Stimulated activated CD4-positive, alpha-beta T cell treated with anti-CD3 and anti-CD28 coated beads, Interleukin-4, amount 100 ng/mL, for 24 hours (primary cell): ENCODE measurements at places on chromosomes 16 and 17.
A peak's percentile ranks its signal among the peaks of the same experiment; 100 is the strongest.

DNA sequence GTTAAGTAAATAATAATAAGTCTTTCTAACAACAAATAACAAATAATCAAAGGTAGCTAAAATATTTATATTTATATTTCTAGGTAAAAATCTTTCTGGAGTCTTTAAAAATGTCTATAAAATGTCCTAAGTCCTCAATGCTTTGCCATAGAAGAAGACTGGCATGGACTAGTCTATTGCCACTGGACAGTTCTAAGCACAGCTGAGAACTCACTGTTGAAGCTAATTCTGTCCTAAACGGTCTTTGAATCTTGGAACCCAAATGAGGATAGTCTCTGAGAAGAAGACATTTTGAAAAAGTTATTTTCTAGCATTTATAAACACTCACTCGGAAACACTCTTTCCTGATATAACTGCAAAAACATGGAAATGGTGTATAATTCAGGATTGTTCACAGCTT is 539 bp downstream of the MYH8 start:
- DNase-seq: no peak

GRCh38 chr17:44689477-44690217 is at the start of gene CCDC43:
CCDC43 (minus strand) TSS chr17:44689776; CDS start chr17:44689753, 23 bp downstream.
- peak; percentile 93 for DNase-seq

DNA sequence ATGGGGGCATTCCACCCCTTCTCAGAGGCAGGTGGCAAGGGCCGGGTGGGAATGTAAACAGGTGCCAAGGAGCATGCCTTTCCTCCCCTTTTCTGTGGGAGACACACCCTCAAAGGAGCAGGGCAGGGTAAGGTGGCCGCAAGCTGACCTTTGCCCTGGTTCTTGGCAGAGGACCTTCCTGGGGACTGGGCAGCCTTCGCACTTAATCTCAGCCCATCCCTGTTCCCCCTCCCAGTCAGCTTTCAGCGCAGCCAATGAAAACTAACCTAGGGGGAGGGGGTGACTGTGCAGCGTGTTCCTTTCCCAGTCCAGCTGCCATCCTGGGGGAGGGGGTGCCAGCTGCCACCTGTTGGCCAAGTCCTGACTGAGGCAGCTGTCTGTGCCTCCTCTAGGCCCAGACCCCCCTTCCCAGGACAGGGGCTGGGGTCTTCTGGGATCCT is 2.8 kb downstream of the TRAF4 start:
- DNase-seq: no peak

GRCh38 chr16:46848768-46849764 is 18.1 kb upstream of the C16orf87 start:
- DNase-seq: no peak

DNA sequence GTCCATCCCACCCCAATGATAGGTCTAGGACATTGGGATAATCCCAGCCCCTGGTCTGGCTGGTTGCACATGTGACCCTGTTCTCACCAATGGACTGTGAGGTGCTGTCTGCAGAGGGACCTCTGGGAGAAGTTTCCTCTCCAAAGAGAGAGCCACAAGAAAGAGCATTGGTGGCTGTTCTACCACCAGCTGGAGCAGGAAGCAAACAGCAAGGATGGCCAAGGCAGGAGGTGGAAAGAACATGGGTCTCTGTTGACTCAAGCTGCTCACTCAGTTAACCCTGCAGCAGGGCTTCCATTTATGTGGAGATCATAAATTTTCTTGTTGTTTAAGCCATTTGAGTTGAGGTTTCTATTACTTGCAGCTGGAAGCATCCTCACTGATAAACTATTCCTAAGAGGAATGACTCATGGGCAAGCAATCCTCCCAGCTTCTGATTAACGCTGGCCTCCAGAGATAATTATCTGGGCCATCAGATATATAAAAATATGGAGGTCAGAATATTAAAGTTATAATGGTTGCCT is 52.6 kb downstream of the CYB5B start:
- no peak for DNase-seq

DNA sequence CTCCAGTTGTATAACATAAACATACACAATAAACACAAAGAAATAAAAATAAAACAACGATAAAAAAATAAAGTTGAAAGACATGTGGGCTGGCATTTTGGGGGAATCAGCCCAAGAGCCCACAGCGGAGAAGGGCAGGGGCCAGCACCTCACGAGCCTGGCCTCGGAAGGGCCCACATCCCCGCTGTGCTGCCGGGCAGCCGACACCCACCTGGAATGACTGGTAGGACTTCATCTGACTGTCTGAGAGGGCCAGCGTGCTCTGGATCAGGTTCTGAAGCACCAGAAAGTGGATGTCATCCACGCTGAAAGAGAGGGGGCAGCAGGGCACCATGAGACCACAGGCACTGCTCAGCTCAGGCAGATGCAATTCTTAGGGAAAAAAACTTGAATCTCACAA is 73.5 kb downstream of the GTF3C1 start:
- no peak for DNase-seq

- peak; percentile 79 for DNase-seq
Measured at GRCh38 chr17:1486802-1487695, 5.4 kb downstream of the MYO1C start.

DNA sequence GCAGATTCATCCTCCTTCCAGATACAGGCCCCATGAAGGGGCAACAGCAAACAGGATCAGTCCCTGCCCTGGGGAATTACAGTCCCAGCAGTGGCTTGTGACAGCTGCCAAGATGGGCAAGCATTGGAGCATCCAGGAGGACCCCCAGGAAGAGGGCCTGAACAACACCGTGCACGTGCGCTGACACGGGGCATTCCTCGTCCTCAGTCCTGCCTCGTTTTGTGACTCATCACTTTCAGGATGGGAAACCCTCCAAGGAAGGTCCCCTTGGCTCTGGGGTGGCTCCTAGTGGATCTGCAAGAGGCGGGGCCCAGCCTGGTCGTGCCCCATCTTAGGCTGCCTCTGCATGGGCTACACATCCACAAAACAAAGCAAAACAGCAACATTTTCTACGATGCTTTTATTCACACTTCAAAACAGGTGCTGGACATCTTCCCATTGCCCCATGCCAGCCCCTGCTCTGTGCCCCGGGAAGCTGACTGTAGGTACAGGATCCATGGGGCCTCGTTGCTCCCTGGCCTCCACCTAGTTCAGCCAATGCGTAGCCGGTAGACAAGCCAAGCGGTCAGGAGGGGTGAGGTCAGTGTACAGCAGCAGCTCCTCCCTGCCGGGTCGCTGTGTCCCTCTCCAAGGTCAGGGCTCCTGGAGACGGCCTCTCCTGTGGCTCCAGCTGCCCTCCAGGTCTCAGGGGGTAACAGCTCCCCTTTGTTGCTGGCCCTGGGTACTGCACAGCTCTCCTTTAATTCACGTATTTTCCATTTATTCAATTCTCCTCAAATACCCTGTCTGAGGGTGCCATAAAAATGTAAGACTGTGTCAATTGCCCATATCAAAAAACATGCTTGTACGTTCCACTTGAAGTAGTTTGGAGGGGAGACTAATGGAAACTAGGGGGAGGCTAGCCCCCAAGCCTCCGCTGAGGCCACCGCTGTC is 32.2 kb downstream of the ACTG1 start:
- no peak for DNase-seq

GRCh38 chr17:50479522-50480141 is 972 bp downstream of the RSAD1 start:
- DNase-seq: peak; percentile 75

DNA sequence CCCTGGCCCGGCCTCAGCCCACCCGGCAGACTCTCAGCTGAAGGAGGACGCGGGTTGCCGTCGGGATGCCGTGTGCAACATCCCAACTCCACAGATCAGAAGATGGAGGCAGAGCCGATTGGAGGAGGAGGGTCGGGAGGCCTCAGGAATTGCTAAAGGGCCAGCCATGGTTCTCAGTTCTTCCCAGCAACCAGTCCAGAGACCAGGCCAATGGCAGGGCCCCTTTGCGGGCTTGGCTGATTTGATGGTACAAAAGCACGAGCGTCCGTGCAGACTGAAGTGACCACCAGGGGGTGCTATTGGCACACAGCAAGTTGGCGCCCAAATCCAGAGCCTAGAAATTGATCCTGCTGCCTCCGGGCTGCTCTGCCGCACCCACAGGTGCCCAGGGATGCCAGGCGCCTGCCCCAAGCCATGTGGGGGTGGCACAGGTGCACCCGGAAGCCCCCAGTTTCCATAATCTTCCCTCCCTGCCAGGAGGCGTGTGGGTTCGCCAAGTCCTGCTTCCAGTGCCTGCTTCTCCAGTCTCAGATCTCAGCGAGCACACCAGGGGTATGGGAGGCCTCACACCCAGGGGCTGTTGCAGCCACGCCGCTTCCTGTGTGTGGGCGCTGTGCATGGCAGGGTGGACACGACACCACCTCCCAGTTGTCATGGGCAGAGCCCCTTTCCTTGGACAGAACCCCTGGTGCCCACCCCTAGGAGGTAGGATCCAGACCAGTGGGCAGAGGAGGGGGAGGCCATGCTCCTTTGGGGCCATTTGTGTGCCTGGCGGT is 7.1 kb upstream of the TEX19 start:
- DNase-seq: peak; percentile 86

DNA sequence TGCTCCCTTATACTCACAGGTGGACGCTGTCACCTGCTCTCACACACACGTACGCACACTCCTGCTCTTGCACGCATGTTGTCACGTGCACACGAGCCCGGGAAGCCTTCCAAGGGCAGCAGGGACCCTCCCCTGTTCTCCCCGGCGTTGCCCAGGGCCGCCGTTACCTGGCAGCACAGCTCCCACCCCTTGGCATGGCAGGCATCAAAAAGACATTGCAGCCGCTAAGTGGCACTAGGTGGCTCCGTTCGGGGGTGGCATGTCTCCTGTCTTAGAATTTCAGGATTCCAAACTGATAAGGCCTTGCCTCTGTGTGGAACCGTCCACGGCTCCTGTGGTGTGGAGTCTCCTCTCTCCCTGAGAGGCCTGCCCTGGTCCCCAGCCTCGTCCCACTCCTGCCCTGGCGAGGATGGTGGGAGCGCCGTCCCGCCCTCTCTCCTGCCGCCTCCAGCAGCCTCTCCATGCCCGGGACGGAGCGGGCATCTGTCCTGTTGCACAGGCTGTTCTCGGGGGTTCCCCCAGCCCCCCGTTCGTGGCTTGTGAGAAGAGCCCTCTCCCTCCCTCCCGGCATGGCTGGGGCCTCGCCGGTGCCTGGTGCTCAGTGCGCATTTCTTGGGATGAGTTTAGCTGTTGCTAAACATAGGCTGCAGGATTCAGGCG is 126.7 kb upstream of the GSE1 start:
- no peak for DNase-seq

GRCh38 chr16:48607056-48607825 is 2.7 kb downstream of the N4BP1 start:
- DNase-seq: no peak

- no peak for DNase-seq
Measured at GRCh38 chr17:50615828-50616227, 18.9 kb upstream of the ABCC3 start.

GRCh38 chr16:287298-287811 is 4.4 kb downstream of the PDIA2 start:
- no peak for DNase-seq

DNA sequence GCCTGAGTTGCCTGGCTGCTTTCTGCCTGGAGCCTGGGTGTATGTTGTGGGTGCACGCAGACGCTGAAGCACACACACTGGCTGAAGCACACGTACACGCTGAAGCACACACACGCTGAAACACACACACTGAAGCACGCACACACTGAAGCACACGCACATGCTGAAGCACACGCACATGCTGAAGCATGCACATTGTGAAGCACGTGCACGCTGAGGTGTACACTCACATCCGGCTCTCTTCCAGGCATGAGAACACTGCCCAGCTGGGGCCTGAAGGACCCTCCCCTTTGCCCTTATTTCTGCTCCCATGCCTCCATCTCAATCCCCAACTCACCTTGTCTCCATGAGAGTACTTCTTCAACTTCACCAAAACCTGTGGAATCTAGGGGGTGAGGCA is 16.5 kb downstream of the CSF3 start:
- no peak for DNase-seq

DNA sequence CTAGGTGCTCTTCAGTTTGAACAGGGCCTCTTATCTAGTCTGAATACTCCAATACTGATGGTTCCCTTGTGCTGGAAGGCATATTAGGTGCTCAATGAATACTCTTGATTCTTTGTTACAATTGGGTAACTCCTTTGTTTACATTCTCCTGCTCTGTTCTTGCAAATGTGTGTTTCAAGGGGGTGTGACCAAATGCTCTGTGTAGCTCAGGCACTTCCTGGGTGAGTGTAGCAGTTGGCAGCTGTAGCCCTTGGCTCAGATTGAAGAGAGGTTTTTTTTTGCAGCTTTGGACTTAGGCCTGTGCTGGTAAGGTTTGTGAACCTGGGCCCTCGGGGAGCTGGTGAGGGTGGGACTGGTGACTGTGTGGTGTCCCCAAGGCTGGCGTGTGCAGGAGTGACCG is 20.2 kb downstream of the TBCD start:
- no peak for DNase-seq

DNA sequence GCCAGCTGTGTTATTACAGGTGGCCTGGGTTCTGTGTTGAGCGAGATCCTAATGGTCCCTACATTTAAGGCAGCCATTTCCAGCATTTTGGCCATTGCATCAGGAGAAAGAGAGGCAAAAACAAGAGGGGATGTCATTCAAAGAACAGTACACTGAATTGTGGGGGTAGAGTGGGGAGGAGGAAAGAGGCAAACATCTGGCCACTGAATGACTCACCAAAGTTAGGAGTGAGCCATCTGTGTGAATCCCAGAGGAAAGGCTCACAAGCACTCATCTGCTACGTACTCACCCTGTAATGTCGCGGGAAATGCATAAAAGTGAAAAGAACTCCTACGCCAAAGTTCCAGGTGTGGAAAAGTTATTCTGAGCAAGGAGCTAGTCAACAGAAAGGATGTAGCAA is 16.7 kb downstream of the KRABD2 start:
- DNase-seq: no peak

DNA sequence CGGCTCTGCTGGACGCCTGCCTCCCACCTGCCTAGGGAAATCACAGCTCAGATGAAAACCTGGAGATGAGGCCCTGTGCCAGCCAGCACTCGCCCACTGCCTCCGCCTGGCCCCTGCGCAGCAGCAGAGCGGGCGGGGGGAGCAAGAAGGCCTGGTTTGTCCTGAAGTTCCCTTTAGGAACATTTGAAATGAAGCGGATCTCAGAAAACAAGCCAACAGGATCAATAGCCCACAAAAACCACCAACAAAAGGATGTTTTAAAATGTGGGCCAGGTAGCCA is 48.0 kb downstream of the RBFOX3 start:
- DNase-seq: no peak

- DNase-seq: no peak
Measured at GRCh38 chr16:85261657-85262557, 149.6 kb upstream of the CIBAR2 start.

- DNase-seq: no peak
Measured at GRCh38 chr16:86193528-86194193, 294.7 kb downstream of the IRF8 start.

- DNase-seq: peak; percentile 42
Measured at GRCh38 chr16:50841081-50841886, 99.4 kb downstream of the CYLD start.
